ENCODE measurements at places on chromosomes 4 and X.

GRCh38 chr4:16573206-16573605 is 325.2 kb downstream of the LDB2 start:
- DNase-seq, result no peak

- no peak for DNase-seq
Observed at GRCh38 chr4:66539745-66540144, 869.5 kb upstream of the EPHA5 start.

GRCh38 chr4:48108309-48109073 is 25.6 kb downstream of the TXK start:
- DNase-seq, result no peak

DNA sequence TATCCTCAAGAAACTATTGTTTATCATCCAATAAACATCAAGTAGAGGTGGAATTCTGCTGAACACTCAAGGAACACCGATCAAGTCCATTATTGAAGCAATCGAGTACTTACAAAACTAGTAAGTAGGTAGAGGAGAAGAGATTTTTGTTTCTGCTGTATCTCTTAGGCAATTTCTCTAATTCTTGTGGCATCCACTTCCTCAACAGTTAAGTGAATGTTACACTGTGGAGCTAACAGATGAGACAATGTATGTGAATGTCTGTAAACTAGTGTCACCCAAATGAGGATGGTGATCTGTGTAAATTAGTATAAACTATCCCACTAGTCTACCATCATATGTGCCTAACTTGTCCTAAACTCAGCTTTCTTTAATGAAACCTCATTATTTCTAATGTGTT is 261.6 kb downstream of the ARHGAP24 start:
- no peak for DNase-seq

GRCh38 chr4:88531549-88531948 is 8.0 kb upstream of the PYURF start:
- no peak for DNase-seq

GRCh38 chr4:158129694-158130093 is 43.1 kb downstream of the GASK1B start:
- DNase-seq, result no peak

DNA sequence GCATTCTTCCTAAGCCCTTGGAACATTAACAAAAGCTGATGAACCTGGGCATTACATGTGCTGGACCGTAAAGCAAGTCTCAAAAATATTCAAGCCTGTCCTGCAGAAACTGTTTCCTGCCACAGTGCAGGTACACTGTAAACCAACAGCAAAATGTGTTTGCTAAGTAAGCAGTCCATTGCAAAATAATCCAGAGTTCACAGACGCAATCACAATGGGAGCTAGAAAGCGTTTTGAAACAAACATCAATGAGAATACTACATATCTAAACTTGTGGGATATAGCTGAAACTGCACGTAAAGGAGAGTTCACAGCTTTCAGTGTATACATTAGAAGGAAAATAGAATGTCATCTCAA is 61.6 kb downstream of the RGS12 start:
- DNase-seq, result no peak

- DNase-seq, result no peak
Observed at GRCh38 chr4:112518675-112519074, 2.7 kb upstream of the NEUROG2 start.

DNA sequence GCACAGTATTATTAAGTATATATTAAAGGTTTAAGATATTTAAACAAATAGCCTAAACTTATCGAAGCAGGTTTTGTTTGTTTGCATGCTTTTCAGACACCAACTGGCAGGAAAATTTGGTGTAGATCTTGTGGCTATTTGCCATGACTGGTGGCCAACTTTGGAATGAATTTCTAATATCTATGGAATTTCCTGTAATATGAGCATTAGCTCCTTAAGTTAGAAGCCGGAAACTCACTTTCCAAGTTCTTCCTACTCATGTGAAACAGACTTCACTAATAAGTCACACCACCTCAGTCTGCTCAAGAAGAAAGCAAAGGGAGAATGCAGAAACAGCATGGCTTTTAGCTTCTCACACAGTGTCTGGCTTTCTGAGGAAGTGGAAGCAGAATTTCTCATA is 563.9 kb downstream of the GRXCR1 start:
- no peak for DNase-seq

GRCh38 chrX:17692709-17693346 is 44.5 kb upstream of the SCML1 start:
- DNase-seq, result no peak

GRCh38 chr4:159049780-159050375 is 53.0 kb upstream of the RAPGEF2 start:
- no peak for DNase-seq

- DNase-seq, result no peak
Observed at GRCh38 chrX:65196758-65197360, 220.6 kb upstream of the ZC4H2 start.

DNA sequence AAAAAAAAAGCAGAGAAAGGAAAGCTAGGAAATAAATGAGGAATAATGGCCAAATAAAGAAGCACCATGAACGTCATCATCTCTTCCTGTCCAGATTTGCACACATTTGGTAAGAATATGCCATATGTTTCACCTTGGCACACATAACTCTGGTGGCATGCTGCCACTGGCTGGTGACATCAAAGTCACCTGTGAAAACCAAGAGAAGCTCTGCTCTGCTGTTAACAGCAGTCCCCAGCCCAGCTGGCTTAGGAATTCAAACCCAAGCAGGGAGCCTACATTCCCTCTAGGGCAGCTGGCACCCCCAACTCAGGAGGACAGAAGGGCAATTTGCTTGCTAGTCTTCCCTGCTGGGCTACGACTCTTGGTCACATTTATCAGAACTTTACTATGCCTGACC is 77.6 kb downstream of the RASL11B start:
- DNase-seq, result no peak

- DNase-seq, result no peak
Observed at GRCh38 chr4:3803946-3804345, 37.8 kb downstream of the ADRA2C start.

DNA sequence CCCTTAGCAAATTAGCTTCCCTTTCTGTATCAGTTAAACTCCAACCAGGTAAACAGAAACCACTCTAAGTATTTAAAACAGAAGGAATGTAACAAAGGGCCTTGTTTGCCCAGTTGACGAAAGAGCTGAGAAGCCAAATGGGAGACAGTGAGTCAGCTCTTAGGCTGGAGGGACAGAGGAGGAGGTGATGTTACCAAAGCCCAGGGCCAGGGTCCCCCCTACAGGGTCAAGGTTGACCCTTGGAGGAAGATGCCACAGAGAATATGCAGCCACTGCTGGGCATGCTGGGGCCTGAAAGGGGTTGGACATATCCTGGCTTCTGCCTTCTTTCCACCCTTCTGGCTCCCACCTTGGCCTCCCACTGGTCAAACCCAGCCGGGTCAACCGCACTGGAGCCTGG is 38.3 kb upstream of the LGI2 start:
- no peak for DNase-seq

GRCh38 chr4:106852426-106852825 is 183.7 kb downstream of the DKK2 start:
- no peak for DNase-seq

- no peak for DNase-seq
Observed at GRCh38 chr4:40122941-40123340, 66.3 kb downstream of the N4BP2 start.

GRCh38 chrX:115679460-115679859 is 118.5 kb downstream of the PLS3 start:
- no peak for DNase-seq

DNA sequence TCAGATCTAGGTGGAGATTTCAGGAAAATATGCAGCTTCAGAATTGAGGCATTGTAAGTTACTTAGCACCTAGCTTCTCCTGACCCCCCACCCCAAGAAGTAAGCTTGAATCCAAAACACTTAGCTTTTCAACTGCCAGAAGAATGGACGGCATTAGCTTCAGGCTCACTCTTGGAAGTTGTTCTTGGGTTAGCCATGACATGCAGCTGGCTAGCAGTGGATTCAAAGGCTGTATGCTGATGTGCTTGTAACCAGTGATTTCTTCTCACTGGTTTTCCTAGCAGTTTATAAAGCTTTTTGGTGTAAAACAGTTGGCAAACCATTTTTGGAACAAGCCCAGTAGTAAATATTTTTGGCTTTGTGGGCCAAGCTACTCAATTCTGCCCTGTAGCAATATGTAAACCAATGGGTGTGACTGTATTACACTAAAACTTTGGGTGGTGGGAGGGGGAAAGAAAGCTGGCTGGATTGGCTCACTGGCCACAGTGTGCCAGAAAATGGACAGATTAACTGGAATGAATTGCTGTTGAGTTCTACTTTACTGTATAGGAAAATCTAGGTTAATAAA is 85.6 kb downstream of the SHROOM2 start:
- DNase-seq, result no peak

GRCh38 chr4:143617994-143618679 is 82.3 kb downstream of the FREM3 start:
- DNase-seq, result no peak

DNA sequence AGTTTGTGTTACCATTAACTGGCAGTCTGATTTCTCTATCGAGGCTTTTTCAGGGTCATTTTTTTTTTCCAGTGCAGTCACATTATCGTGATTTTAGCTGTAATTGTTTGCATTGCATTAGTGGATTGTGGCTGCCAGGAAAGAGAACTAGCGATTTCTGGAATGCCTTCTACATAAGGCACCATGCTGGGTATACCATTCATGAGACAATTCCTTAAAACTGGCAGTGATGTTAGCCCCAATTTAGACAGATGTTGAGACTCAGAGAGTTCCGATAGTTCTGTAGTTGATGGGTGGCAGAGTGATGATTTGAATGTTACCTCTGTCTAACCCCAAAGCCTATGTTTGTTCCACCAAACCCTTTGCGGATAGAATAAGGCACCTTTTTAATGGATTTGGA is 175.4 kb upstream of the TENM3 start:
- no peak for DNase-seq

- DNase-seq, result no peak
Observed at GRCh38 chr4:34271479-34272355, 1972.6 kb downstream of the ARAP2 start.

DNA sequence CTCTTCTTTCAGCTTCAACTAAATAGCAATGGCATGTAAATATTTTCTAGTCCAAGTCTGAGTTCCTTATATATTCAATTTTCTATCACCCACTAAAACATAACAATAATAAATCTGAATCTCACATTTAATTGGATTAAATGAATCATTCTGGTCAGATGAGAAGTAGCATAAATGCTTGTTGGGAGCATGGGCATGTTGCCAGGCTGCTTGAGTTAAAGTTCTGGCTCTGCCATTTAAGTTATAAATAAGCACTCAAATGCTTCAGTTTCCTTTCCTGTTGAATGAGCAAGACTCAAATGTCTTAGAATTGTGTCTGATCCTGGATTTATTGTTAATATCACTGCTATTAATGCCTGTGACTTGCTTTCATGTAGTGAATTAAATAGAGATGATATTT is 496.3 kb downstream of the STPG2 start:
- DNase-seq, result no peak

- DNase-seq, result no peak
Observed at GRCh38 chrX:78029663-78030062, 60.2 kb upstream of the PGAM4 start.

DNA sequence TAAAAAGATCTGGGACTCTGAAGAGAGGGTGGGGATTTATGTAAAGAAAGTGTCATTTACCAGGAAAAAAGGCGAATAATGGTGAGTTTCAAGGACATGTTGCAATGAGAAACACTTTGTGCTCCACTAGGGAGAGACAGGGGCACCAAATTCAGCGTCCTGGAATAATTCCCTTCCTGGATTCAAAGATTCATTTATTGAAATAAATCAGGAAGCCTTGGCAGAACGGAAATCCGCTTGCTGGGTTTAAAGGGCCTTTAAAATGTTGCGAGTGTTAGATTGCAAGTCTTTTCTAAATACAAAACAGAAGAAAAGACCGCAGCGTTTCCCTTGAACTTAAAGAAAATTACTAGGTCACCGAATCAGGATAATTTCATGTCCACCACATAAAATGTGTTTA is 3.8 kb upstream of the ZIC3 start:
- DNase-seq, result no peak

- DNase-seq, result no peak
Observed at GRCh38 chr4:84381759-84382158, 117.3 kb downstream of the NKX6-1 start.

DNA sequence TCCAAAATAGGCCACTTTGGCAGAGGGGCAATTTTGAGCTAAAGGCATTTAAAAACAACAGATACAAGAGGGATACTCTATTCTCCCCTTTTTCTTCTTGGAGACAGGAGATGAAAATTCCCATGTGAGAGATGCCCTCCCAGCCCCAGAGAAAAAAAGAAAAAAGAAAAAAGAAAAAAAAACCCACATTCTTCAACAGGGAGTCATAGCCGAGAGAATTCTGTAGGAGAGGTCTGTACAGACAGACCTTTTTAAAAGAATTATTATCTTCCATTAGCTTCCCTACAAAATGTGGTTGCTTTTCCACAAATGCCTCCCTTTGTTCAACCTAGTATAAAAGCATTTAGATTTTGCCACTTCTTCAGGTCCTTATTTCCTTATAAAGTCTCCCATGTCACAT is 89.9 kb downstream of the SPCS3 start:
- no peak for DNase-seq

DNA sequence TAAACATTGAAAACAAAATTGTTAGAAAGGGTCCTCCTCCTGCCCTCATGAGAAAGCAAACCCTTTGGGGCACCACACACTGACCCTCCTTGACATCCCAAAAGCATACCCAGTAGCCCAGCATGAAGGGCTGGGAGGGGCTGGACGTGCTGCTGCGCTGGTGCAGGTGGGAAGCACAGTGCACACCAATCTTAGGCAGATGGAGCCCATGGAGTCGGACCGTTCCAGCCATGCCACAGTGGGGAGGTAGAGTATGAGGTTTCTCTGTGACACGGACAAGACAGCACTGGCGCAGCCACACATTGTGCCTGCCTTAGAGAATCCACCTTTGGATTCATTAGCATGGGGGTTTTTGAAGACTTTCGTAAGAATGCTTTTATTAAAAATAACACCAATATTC is 544.2 kb upstream of the FRG1 start:
- DNase-seq, result no peak

- no peak for DNase-seq
Observed at GRCh38 chr4:38871593-38871992, 4.0 kb downstream of the FAM114A1 start.

GRCh38 chr4:174358410-174358809 is 74.7 kb downstream of the CEP44 start:
- DNase-seq, result no peak

GRCh38 chr4:129246145-129246544 is 150.2 kb downstream of the C4orf33 start:
- DNase-seq, result no peak

DNA sequence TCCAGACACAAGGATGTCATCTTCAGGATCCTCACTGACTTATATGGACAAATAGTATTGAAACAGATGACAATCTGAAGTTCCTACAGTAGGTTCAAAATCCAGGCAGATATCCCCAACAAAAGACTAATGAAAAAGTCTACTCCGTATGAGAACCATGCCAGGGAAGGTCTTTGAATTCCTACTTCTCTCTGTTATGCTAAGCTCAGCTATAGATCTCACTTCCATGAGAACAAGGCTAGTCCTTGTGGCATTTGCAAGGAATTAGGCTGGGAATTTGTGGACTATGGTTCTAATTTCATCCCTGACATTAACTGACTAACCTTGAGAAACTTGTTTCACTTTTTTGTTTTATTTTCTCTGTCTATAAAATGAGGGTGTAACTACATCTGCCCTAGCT is 229.8 kb downstream of the IL1RAPL2 start:
- no peak for DNase-seq

GRCh38 chrX:44036336-44036735 is 63.1 kb upstream of the NDP start:
- no peak for DNase-seq
